ENCODE measurements at places on chromosomes 2 and 18.
A peak's percentile ranks its signal among the peaks of the same experiment; 100 is the strongest.

GRCh38 chr2:63692002-63692606 is 103.3 kb downstream of the MDH1 start:
- no peak for DNase-seq

GRCh38 chr18:37285825-37286224 is 279.8 kb downstream of the CELF4 start:
- no peak for DNase-seq

DNA sequence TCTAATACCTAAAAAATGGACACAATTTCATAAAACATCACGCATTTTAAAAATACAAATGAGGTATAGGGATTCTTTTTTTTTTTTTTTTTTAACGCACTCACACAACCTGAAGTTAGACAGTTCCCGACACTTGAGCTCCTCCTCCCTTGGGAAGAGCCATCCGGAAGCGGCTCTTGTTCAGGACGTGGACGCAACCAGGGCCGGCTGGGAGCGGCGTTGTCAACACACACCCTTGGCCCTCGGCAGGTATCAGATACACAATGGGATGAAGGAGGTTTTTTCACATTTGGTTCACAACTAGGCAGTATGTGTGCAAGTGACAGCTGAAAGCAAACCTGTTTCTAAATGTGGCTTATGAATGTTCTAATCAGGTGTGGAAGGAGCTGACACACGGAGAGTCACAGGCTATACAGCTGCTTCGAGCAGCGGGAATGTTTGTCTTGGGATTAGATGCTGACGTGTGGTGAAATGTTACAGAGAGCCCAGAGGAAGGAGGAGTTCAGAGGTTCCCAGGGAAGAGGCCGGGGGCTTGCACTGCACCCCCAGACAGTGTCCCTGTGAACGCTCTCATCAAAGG is 111.1 kb downstream of the PXDN start:
- no peak for DNase-seq

DNA sequence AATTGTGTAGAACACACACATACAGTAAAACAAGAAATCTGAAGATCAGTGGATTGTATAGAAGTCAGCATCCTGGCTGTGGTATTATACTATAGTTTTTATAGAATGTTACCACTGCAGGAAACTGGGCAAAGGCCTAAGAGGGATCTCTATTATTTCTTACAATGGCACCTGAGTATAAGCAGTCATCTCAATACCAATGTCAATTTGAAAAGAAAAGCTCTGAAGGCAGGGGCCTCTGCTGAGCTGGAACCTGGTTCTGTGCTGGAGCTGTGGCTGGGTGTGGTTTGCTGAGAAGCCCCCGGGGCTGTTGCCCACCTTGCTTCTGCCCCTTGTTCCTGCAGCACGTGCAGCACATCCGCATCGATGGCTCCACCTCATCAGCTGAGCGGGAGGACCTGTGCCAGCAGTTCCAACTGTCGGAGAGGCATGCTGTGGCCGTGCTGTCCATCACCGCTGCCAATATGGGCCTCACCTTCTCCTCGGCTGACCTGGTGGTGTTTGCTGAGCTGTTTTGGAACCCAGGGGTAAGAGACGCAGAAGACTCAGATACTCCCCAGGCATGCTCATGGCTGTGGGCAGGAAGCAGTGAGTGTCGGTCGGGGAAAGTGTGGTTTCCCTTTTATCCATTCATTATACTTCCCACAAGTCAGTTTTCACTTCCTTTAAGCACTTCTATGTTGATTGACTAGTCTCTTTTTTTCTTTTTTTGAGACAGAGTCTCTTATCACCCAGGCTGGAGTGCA is 23.5 kb upstream of the RPL37A start:
- no peak for DNase-seq

GRCh38 chr2:220509096-220509757 is 881.8 kb downstream of the SLC4A3 start:
- no peak for DNase-seq

- peak; percentile 85 for DNase-seq
These were observed 100.5 kb downstream of the CDC42EP3 start for GRCh38 chr2:37570773-37571586.

DNA sequence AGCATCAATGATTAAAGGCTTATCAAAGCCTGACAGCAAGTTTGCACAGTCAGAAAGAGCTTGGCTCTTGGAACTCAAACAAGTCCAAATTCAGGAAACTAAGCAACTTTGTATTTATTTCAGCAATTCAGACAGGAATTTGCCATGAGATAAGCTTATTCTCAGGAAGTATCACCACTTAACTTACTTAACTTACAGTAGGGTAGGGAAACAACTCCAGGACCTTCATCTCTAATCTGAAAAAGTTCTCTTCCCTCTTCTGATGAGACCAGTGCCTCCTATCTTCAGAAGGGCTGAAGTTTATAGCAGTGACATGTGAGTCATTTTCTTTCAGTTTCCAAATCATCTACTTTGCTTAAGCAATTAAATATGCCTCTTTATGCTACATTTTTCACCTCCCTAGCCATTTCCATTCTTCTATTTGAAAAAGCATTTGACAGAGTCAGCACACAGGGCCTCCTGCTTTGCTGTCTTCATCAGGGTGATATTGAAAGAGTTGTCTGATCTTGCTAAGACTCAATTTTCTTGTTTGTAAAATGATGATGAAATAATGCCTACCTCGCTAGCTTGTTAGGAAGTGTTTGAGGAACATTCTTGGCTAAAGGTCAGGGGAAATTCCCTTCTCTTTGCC is 389.5 kb downstream of the RND3 start:
- no peak for DNase-seq

GRCh38 chr2:1744151-1744445 is 217 bp downstream of the PXDN start:
- no peak for DNase-seq

DNA sequence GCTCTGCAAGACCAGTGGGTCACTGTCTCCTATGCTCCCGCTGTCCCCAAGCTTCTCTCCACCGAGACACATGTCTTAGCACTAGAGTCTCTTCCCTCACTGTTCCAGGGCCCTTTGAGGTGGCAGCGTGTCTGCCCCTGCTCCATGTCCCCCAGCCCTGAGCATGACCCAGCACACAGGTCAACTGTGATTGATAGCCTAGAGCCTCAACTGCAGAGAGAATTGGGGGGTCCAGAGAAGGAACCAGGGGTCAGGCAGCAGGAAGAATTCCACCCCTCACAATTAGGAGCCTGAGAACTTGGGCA is 54.6 kb upstream of the ODC1 start:
- no peak for DNase-seq

GRCh38 chr2:65479524-65479923 is 47.1 kb upstream of the SPRED2 start:
- DNase-seq, result no peak

GRCh38 chr2:27079233-27080139 is 1.1 kb downstream of the EMILIN1 start:
- no peak for DNase-seq

GRCh38 chr2:98086491-98087446 is at the start of gene VWA3B:
Gene VWA3B, plus strand, starts transcription at chr2:98087167. Its CDS starts 5,926 bp downstream, at chr2:98093093.
- no peak for DNase-seq
